NCI-H1694 treated with DMSO at 0.1 percent for 48 hours (cell line): ENCODE measurements at places on chromosomes 4 and X.

- no peak for DNase-seq
These were observed 22.9 kb downstream of the FAT1 start for GRCh38 chr4:186700746-186701145.

GRCh38 chrX:29431895-29432294, 783.5 kb upstream of the MAGEB2 start:
- DNase-seq = no peak

- DNase-seq = no peak
These were observed 243.0 kb upstream of the TRAM1L1 start for GRCh38 chr4:117328333-117328732.

DNA sequence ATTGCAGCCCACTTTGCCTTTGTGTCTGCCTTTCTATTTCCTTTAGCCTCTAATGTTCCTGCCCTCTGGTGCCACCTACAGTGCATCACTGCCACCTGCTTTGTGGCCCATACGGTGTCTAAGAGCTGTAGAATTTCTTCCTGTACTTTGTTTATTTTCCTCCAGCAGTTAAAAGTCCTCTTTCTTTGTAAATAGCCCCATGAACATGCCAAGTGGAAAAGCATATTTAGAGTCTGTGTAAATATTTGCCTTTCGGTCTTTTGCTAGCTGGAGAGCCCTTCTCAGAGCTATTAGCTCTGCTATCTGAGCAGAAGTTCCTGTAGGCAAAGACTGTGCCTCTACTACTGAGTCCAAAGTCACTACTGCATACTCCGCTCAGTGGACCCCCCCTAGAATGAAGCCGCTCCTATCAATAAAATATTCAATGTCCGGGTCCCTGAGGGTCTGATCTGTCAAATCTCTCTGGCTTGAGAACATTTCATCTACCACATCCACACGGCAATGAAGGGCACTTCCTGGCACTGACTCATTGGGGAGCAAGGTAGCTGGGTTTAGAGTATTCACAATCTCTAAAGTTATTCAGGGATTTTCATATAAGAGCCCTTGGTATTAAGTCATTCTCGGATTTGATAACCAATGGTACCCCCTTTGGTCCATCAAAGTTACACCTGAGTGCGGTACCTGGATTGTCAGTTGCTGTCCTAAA, 36.3 kb downstream of the SULT1E1 start:
- no peak for DNase-seq

DNA sequence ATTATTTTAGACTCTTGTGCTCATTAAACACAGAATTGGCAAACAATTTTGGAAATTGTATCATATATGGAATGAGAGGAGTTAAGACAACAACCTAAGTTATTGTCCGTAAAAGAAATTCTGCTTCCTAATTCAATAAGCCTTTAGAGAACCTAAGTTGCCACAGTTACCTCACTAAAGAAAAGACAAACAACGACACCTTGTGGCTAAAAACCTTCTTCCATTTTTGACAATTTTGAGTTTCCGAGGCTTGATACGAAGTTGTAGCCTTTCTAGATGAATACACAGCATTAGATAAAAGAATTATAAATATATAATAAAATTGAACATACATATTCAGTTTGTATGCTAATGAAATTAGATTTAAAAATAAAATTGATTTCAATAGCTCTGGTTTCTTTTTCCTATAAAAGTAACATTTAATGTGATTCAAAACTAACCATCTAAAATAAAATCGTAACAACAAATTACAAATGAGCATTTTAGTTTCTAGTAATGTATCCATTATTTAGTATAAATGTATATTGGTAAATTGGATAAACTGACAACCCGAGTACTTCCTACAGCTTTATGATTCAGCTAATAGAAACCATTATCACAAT, 275.1 kb downstream of the GPM6A start:
- peak; percentile 10 for DNase-seq
